ENCODE measurements at places on chromosomes 11 and 22. TPM values are rescaled to one million over a fixed set of nuclear protein-coding genes. Genes with fewer than 3 reads are reported as not detected.

The GLB1L3 gene
- not detected for total RNA-seq

The DGAT2 gene
- 3.0 TPM for total RNA-seq

The ACTN3 gene
- not detected for total RNA-seq

The HTR3A gene
- total RNA-seq = not detected

The ART5 gene
- not detected for total RNA-seq

The SLC22A6 gene
- not detected for total RNA-seq

The BTBD18 gene
- total RNA-seq = not detected

The NFAM1 gene
- not detected for total RNA-seq

The NDUFS3 gene
- total RNA-seq = 61.5 TPM

The OR52I1 gene
- not detected for total RNA-seq

The NDUFA6 gene
- total RNA-seq = 104 TPM

GRCh38 chr11:102551169-102551781, 20.7 kb upstream of the MMP7 start:
- DNase-seq = no peak

DNA sequence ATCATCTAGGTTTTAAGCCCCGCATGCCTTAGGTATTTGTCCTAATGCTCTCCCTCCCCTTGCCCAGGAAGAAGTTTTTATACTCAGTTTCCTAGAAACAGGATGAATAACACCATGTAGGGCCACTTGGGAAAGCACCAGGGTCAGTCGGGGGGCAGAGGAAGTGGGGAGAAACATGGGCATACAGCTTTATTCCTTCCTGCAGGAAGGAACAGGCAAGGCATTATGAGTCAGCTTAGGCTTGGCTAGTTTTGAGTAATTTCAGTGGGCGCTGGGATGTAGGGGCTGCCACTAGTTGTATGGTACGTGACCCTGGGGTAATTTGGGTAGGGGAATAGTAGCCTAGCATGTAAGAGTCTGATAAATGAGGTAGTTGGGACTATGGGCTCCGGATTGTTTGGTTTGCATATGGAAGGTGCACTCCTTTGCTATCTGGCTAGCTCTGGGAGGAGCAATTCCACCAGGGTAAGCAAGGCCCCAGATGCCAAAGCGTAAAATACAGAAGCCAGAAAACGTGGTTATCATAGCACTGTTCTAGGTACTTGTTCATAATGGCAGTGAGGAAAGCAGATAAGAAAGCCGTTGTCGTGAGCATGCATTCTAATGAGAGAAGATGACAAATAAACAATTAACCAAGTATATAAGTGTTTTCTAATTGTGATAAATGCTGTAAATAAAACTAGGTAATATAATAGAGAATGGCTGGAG, 24.8 kb downstream of the ACER3 start:
- DNase-seq = peak; percentile 58

GRCh38 chr22:22156716-22157347, 87.8 kb upstream of the VPREB1 start:
- DNase-seq = peak; percentile 39

DNA sequence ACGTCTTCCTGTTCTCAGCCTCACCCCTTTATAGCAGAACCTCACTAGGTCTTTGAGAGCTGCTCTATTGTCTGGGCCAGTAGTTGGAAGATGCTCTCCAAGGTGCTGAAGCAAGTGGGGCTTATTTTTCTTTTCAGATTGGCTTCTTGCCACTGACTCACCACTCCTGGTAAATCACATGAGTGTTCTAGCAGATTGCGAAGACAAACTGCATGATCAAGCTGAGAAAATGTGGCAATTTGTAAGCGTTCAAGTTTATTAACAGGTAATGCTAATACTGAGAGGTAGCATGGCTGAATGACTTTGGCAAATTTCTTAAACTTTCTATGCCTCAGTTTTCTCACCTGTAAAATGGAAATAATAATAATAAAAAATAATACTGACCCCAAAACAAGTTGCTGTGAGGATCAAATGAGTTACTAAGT, 59.2 kb downstream of the CACNG2 start:
- peak; percentile 80 for DNase-seq

- no peak for DNase-seq
These were observed 816.3 kb downstream of the NTM start for GRCh38 chr11:132186699-132187098.

- DNase-seq = no peak
These were observed 8.1 kb downstream of the SHANK2 start for GRCh38 chr11:71244116-71244810.

DNA sequence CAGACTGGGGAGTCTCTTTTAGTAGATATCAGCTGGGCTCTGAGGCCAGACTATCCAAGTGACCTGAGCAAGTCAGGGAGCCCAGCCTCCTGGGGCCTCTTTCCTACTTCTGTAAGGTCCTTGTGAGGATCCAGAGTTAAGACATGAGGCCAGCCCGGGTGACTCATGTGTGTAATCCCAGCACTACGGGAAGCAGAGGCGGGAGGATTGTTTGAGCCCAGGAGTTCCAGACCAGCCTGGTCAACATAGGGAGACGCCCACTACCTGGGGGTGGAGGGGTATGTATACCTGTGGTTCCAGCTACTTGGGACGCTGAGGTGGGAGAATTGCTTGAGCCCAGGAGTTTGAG, 36.9 kb upstream of the POLA2 start:
- DNase-seq = no peak

GRCh38 chr22:23180893-23181720, 798 bp downstream of the BCR start:
- DNase-seq = no peak

- DNase-seq = no peak
These were observed 1.5 kb downstream of the RANGAP1 start for GRCh38 chr22:41284465-41284864.

GRCh38 chr11:1026163-1026450, 10.4 kb downstream of the MUC6 start:
- no peak for DNase-seq

DNA sequence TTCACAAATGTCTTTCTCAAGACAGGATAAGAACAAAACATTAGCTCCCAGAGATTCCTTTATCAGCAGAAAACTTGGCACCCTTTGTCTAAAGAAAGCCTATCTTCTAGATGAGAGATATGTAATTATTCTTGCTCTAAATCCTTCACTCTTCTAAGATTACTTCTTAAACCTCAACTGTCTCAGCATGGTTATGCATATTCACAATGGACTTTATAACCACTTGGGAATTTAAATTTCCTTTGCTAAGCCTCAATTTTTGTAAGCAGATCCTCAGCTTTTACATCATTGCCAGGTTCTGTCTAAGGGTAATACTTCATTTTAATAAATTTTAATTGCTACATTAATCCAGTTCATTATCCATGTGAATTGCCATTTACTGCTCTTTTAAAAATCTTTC, 433.6 kb upstream of the DDI1 start:
- no peak for DNase-seq

- no peak for DNase-seq
These were observed 7.2 kb downstream of the CRELD2 start for GRCh38 chr22:49925525-49926128.

GRCh38 chr11:72080326-72081183, at the start of the genes LRRC51 and NUMA1:
Gene LRRC51, plus strand, starts transcription at chr11:72080850. Its CDS starts 8,234 bp downstream, at chr11:72089084.
Gene NUMA1, minus strand, starts transcription at chr11:72080542. Its CDS starts 44,599 bp downstream, at chr11:72035943.
- peak; percentile 100 for DNase-seq

DNA sequence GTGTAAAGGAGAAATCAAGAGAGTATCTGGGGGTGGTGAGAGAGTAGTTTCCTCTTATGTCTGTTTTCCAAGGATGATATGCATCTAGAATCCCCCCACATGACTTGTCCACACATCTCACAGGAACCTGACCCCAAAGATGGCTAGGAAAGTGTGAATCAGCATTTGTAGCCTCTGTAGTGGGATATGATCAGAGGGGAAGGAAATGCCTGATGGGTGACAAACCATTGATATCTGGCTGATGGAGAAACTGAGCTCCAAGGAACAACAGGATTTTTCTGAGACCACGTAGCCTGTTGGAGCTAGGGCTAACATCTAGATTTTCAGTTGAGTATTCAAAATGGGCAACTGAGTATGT, 369.4 kb downstream of the DDX10 start:
- DNase-seq = peak; percentile 36

DNA sequence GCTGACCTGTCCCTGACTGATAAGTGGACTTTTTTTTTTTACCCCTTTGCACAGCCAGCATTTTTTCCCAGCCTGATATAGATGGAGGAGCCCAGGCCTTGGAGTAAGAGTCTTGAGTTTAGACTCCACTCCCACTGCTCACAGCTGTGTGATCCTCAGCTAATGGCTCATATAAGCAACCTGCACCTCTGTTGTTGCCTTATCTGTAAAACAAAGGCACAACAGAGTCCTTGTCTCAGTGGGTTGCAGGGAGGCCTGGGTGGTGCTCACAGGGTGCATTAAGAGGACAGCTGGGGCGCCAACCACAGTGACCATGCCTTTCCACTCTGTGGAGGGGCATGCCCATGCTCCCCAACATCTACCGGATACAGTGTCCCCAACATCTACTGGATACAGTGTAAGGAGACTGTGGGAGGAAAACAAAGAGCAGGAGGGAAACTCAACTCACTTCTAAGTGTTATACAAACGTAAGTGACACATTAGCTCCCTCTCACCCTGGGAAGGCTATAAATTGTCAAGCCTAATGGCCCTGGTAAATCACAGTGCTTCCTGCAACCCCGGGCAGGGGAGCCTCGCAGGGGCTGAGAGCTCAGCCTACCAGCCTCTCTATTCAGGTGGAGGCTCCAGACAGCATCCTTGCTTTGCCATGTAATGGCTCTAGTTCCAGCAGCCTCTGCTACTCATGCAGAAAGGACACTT, 109.5 kb downstream of the TENM4 start:
- no peak for DNase-seq

DNA sequence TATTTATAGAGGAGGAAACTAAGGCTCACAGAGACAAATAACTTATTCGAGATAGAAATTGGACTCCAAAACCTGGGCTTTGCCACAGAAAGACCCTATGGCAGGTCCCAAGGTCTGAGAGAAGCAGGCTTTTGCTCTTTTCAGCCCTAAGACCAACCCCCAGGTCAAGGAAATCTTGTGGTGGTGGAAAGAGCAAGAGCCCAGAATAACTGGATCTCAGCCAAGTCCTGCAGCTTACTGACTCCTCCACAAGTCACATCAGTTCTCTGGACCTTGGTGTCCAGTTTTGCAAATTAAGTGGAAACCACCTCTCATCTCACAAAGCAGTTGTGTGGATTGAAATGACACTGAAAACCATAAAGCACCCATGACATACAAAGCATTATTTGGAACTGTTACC, 122.2 kb downstream of the C11orf58 start:
- DNase-seq = no peak

GRCh38 chr11:72430741-72431570, 3.4 kb downstream of the CLPB start:
- no peak for DNase-seq

GRCh38 chr11:62245271-62245753, 3.3 kb downstream of the SCGB1D2 start:
- DNase-seq = no peak

DNA sequence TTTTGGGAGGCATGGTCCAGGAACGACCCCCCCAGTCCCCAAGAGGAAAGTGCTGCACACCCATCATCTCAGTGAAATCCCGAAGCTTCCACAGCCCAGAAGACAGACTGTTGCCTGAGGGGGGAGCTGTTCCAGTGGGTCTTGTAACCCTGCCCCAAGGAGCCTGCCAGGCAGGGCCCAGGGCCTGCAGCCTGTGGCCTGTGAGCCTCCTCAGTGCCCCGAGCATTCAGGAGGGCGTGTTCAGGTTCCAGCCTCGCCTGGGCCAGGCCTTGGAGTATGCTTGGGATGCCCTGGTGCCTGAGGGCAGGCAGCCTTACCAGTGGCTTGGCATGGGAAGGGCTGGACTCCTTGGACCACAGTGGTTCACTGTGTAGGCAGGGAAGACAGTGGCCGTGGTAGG, 18.0 kb upstream of the CABP2 start:
- DNase-seq = no peak

- no peak for DNase-seq
These were observed 207.3 kb upstream of the MTNR1B start for GRCh38 chr11:92762121-92762540.

DNA sequence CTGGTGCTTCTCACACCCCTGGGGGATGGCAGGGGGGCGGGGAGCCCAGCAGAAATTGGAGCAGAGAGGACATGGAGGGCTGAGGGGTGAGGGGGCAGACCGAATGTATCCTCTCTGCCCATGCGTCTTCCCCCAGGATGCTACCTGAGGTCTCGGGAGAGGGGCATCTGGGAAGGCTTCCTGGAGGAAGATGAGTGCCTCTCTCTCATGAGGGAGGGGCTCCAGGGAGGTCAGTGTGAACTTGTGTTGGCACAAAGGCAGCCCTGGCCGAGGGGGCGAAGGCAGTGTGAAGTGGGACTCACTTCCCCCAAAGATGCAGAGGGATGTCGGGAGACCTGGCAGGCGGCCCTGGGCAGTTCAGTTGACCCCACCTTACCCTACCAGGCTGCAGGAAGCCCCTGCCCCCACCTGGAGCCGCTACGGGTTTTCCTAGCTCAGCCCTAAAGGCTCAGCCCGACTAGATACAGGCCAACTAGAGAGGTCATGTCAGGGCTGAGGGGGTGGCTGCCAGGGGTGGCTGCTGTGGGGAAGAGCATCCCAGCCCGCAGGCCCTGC, 10.4 kb downstream of the ASCL2 start:
- DNase-seq = no peak

- DNase-seq = no peak
These were observed 1272.2 kb downstream of the LRRC4C start for GRCh38 chr11:40187295-40187694.
